Hematopoietic multipotent progenitor cell treated with erythropoietin and hydrocortisone succinate and interleukin-3 and kit ligand, for 17 days (in vitro differentiated cells): ENCODE measurements at places on chromosomes 12 and 14.

- no peak for DNase-seq
Observed at GRCh38 chr12:30965613-30965985, 39.1 kb downstream of the TSPAN11 start.

DNA sequence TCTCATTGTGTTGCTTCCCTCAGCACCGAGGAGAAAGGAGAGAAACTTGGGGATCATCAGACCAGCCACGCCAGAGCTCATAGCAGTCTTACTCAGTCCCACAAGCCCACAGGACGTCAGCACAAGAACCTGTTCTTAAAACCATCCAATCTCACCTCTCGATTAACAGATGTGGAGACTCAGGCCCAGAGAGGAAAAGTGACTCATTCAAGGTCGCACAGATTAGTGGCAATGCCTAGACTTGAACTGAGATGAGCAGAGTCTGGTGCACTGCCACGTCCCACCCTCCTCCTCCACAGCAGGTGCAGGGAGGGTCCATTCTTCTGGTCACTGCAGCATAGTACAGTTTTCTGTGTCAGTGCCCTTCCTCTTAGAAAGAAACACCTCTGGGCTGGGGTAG is 154.9 kb upstream of the PZP start:
- DNase-seq, result no peak

- DNase-seq, result no peak
Observed at GRCh38 chr12:76685246-76685678, 78.7 kb upstream of the ZDHHC17 start.

DNA sequence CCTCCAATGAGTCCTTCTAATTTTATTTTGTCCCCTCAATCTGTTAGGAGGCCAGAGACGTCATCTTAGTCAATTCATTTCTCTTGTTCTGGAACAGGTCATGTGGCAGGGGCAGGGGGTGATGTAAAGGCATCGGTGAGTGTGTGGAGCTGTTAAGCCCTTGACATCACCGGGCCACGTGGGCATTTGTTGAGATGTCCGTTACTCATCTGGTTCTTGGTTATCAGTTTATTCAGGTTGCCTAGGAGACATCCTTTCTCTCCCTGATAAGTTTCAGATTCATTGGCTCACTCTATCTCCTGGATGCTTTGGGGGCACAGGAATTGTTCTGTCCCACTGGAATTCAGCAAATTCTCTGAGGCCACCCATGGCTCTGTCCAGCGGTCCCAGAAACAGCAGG is 33.6 kb upstream of the SEL1L start:
- DNase-seq, result no peak

DNA sequence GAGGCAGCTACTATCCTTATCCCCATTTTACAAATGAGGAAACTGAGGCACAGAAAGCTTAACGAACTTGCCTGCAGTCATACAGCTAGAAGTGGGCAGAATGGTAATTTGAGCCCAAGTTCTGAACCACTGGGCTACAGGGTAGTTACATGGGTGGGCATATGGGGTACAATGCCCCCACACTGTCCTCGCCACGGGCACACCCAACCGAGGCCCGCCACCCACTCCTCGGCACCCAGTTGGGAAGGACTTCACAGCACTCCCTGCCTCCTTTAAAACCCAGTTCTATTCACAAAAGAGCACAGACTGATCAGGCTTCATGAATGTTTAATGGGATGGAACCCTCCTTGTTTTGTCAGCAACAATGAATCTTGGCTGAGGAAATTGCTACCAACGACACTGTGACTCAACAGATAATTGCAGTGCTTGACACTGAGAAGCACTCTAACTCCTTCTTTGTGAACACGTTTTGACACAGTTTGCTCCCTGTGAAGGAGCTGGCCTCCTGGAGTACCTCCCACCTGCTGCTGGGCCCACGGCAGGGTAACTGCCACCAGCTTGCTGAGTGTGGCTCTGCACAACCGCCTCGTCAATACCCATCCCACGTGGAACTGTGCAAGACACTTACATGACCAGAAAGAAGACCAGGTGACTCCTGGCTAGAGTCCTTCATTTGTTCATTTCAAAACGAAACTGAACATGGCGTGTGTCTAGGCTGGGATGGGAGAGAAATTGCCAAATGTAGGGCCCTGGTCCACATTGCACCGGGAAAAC is 63.5 kb downstream of the CLMN start:
- DNase-seq, result no peak

- DNase-seq, result no peak
Observed at GRCh38 chr14:28398506-28398905, 368.1 kb upstream of the FOXG1 start.

GRCh38 chr12:75870878-75871277 is 160.7 kb downstream of the PHLDA1 start:
- DNase-seq, result no peak

DNA sequence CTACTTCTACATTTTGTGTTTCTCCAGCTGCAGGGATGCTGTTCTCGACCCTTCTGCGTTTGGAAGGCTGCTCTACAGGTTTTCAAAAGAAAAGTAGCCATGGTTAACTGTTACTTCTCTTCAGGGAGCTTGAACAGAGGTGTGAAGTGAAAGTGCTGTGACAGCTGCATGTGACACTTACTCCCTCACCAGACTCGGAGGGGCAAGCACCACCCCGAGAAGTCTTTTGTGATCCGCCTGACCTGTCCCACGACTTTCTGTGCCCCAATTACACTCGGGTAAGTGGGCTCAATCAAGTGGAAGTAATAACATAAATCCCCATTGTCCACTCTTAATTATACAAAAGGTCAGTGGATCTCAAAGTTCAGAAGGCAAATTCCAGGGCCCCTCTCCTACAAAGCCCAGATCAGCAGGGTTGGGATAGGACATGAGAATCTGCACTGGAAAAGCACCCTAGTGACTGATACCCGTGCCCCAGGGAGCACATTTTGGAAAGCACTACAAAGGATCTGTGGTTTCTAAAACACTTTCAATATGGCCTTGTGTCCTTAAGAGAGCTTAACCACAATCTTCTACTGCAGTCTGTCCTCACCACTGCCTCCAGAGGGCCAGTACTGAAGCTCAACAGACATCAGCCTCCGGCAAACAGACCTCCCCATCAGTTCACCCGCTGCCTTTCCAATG is 11.5 kb downstream of the FICD start:
- no peak for DNase-seq

DNA sequence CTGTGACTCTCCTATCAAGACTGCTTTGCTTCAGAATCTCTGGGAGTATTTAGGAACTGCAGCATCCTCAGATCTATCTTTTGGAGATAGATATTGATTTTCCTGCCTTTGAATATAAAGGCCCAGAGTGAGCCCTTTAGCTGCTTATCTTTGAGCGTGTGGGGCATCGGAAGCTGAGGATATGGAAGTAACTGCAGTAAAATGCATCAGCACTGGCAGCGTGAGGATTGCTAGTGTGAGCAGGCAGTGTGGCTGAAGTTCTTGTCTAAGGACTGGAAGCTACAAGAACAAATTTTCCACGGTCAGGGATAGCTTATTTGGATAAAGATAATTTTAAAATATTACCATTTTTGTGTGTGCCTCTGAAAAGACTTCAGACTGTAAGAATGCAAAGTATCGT is 474.7 kb downstream of the NPAS3 start:
- no peak for DNase-seq

- DNase-seq, result no peak
Observed at GRCh38 chr12:470133-470532, 10.4 kb downstream of the B4GALNT3 start.

- DNase-seq, result peak; percentile 68
Observed at GRCh38 chr14:68824517-68825347, 31.9 kb upstream of the ZFP36L1 start.

- DNase-seq, result no peak
Observed at GRCh38 chr12:89597210-89597609, 71.4 kb upstream of the POC1B start.

DNA sequence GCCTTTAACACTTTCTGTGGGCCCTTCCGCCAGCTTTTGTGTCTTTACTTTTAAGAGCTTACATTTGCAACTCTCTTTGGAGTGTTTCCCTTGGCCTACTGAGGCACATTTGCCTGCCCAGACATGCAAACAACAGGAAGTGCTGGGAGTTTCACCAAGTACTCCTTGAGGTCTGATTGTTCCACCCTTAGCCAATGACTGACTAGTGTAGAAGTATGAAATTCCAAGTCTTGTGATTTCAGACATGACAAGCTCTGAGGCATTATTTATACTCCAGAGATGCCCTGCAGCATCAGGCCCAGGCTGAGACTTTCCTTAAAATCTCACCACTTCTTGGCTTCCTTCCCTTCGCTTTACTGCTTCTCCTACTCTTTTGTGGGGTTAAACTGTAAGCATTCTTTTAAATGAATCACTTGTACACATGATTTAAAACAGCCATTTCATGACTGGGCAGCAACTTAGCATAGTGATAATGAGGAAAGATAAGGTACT is 174.1 kb downstream of the SLC6A15 start:
- no peak for DNase-seq

DNA sequence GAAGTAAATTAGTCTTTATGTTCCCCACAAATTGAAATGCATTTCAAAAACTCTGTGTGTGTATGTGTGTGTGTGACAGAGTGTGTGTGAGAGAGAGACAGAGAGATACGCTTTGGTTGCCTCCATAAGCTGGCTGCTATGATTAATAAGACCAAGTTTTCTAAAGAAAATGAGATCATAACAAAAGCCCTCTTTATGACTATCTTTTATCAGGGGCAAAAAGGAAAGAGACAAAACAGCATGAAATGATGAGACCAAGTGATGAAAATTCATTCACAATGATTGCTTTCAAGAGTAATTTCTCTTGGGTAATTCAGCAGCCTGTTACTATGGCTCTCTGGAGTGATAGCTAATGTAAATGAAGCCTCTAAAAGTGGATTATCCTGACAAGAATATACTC is 277.6 kb upstream of the PLEKHG7 start:
- DNase-seq, result no peak

DNA sequence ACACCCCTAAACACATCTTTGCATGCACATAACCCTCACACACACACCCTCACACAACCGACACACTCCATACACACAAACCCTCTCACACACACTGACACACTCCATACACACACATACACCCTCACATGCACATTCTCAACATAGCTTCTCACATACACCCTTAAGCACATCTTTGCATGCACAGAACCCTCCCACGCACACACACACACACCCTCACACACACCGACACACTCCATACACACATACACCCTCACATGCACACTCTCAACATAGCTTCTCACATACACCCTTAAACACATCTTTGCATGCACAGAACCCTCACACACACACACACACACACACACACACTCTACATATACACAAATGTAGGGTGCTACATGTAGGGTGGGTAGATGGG is 72.5 kb upstream of the NOS1 start:
- no peak for DNase-seq

DNA sequence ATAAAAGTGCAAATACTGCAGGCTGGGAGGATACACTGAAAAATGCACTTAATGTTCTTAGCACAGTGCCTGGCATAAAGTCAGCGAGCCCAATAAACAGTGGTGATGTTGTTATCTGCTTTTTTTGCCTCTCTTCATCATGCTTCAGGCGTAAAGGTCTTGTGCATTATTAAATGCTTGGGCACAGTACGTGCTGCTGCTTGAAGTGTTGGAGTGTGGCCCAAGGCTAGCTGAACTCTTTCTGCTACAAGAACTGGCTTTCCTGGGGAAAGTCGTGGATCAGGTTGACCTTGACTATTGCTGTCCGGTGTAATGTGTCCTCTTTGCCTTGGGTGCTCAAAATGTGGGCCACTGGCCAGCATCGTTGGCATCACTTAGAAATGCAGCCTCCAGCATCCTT is 43.0 kb downstream of the SMOC1 start:
- DNase-seq, result no peak

- no peak for DNase-seq
Observed at GRCh38 chr14:58954901-58955861, 233.3 kb upstream of the DAAM1 start.

DNA sequence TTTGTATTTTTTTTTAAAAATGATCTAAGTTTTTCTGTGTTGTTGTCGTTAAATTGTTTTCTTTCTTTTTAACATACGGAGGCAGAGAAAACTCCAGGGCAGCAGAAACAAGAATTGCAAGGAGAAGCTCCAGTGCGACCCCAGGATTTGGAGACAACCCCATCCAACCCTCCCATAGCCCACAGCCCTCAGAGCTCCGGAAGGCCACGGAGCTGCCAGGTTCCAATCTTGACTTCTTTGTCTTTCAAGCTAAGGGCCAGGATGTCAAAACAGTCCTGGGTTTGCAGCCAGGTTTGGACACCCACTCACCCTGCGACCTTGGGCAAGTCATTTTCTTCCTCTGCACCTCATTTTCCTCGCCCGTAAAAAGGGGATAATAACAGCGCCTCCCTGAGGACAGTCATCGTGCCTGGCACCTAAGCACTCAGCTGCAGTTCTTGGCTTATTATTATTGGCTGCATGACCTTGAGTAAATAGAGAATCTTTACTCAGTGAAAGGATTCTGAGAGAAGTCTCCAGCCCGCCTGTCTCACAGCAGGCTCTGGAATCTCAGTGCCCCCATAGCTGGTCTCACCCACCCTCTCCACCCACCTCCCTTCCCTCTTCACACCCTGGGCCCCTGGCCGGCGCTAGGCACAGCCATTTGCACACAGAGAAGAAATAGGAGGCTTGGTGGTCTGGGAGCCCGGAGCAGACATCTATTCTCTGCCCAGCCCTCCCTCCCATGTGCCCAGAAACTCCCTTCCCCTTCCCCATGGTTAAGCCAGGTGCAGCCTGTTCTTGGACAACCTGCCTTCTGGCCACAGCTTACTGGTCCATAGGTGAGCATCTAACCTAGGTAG is 79.4 kb upstream of the BCL11B start:
- no peak for DNase-seq

- no peak for DNase-seq
Observed at GRCh38 chr14:103519043-103519836, 3.4 kb downstream of the CKB start.

DNA sequence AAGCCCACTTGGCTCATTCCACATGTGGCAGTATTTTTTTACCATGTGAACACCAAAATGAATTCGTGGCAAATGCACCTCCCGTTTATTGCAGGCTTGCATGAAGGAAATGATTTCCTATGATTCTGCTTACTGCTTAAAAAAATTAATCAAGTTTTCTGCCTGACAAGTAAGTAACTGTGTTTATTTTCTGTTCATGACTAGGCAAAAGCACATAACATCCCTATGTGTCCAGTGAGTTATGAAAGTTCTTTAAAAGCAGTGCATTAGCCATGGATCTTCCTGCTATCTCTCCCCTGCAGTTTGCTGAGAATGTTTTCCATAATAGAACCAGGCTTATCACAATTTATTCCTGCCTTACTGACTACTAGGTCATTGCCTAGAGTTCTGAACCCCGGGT is 20.4 kb downstream of the GPR65 start:
- no peak for DNase-seq

GRCh38 chr14:35531960-35532747 is 1.8 kb upstream of the INSM2 start:
- no peak for DNase-seq
